IMR-90 (cell line): ENCODE measurements at places on chromosomes 6 and 20.
A peak's percentile ranks its signal among the peaks of the same experiment; 100 is the strongest.

- DNase-seq: no peak
Measured at GRCh38 chr6:39430871-39431523, 108.5 kb upstream of the KCNK16 start.

GRCh38 chr6:17045581-17046322, 56.1 kb upstream of the STMND1 start:
- peak; percentile 69 for DNase-seq

- DNase-seq: no peak
Measured at GRCh38 chr6:4781426-4781825, 5.2 kb downstream of the CDYL start.

DNA sequence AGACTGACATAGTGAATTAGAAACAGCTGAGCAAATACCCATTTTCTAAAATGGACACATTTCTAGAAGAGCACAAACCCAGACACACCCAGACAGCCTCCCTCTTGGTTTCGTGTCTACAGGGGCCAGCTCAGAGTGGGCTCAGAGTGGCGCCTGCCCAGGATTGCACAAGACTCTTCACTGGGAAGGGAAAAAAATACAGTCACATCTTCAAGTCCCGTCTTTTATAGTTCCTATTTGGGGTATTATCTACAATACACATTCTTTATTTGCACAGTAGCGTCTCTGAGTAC, 246.1 kb upstream of the AFDN start:
- no peak for DNase-seq
